ENCODE measurements at places on chromosomes 5 and 9.

GRCh38 chr9:135075234-135076142, 12.0 kb upstream of the OLFM1 start:
- no peak for DNase-seq

DNA sequence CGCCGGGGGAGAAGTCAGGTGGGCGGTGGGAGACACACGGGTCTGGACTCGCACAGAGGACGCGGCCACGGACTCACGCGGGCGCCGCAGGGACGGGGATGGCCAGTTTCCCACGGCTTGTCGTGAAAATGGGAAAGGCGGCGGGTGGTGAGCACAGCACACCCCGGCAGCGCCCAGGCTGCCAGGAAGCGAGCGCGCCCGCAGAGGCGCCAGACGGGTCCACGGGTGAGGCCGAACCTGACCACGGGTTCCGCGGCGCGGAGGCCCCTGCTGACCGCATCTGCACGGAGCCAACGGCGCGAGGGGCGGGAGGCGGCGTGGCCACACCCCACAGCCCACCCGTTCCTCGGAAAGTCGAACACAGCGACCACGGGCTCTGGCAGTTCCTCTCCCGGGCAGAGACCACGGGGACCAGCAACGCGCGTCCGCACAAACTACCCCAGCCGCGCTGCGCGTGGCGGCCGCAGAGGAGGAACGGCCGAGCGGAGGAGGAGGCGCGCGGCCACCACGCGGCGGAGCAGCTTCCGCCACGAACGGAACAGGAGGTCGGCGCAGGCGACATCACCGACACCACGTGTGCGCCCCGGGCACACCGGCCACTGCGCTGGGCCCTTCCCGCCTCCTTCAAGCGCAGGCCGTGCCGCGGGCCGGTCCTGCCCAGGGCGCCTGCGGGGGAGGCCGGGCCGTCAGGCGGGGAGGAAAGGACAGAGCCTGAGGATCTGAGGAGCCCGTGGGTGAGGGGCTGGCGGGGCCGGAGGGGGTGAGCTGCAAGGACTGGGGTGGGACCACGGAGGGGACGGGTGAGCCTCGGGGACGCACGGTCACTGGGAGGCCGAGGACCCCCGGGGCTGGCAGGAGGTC, 5.6 kb downstream of the EXD3 start:
- no peak for DNase-seq

DNA sequence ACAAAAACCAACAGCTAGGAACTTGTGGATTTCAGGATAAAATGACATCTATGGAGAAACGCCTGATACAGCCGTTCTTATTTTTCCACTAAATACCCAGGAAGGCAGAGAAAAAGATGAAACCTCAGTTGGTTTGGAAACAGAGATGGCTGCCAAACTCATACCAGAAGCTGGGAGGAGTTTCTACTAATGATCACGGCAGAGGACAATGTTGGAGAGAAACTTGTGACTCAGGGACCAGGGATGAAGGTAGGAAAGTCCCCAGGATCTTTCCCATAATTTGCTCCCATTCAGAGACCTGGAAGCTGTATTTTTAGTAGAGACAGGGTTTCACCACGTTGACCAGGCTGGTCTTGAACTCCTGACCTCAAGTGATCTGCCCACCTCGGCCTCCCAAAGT, 187.1 kb upstream of the IER5L start:
- DNase-seq, result no peak

GRCh38 chr5:119943148-119943547, 313.8 kb downstream of the FAM170A start:
- DNase-seq, result no peak

DNA sequence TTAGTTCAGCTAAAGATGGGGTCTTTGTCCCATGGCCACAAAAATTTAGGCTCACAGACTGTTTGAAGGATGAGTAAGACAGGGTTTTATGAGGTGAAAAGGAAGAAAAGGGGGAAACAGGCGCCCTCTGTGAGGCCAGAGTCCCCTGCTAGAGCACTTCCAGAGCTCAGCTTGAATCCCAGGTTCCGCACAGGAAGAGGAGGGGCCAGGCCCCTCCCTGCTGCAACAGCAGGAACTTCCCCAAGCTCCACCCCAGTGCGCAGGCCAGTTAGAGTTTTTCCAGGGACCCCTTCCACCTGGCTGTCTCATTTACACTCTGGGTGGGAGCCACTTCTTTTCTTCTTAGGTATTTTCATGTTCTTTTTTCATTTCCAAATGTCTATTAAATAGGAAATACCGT, 480.8 kb downstream of the PSAT1 start:
- no peak for DNase-seq

- no peak for DNase-seq
Measured at GRCh38 chr5:41527201-41527779, 16.9 kb upstream of the PLCXD3 start.
